ENCODE measurements at places on chromosomes 6 and 20. TPM values are rescaled to one million over a fixed set of nuclear protein-coding genes. Genes with fewer than 3 reads are reported as not detected.

Gene HLA-DOA
- total RNA-seq: 10.6 TPM

Gene GCNT2
- 23.3 TPM for total RNA-seq

Gene B3GAT2
- total RNA-seq: 0.11 TPM

Gene ATP6V1G2
- 2.7 TPM for total RNA-seq

Gene KIF25
- 0.81 TPM for total RNA-seq

Gene GRIK2
- 4.7 TPM for total RNA-seq

Gene PPIL6
- 2.7 TPM for total RNA-seq

All from endodermal cell (in vitro differentiated cells).